WTC11 (cell line): ENCODE measurements at places on chromosomes 12 and 14.

DNA sequence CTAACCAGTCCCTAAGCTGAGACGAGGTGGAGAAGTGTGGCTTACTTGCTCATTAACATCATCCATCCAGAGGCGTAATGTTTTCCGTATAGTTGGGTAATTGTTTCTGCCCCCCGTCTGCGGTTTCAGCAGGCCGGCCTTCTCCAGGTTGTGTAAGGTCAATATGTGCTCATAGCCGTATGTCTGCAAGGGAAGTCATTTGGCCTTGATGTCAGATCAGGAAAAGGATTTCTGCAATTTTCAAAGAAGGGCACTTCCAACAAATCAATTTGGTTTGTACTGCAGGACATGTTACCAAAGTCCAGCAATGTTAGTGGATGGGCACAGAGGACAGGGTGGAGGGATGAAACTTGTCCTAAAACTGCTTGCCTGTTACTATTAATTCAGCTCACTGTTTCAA is 9.9 kb upstream of the DIABLO start:
- H3K27ac ChIP-seq = no peak overlapping the region
- no peaks in the 10 kb centered on the region for H3K27me3 ChIP-seq
- peaks cover 21% of the 10 kb centered on the region for H3K36me3 ChIP-seq
- DNase-seq = no peak

GRCh38 chr12:70157099-70157498 is 86.1 kb upstream of the CNOT2 start:
- H3K27me3 ChIP-seq = no peaks in the 10 kb centered on the region; the same call in 1 of the 2 replicates
- DNase-seq = no peak
- peaks cover 87% of the 10 kb centered on the region for H3K36me3 ChIP-seq
- H3K4me1 ChIP-seq = no peaks in the 10 kb centered on the region

DNA sequence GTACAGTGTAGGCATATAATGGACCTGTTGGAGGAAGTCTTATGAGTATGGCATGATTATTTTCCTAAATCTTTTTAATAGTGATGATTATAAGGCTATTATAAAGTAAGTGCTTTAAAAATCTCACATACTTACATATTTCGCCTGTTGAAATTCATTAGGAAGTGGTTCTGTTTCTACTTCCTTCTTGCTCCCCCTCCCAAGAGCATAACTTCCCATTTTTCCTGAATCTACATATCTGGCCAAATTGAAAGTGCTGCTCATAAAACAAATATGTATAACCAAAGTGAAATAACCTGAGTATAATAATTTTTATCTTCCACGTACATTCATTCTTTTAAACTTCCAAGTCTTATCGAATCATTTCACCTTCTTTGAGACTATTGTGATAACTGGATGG is 455.6 kb upstream of the SEL1L start:
- H3K27me3 ChIP-seq = no peaks in the 10 kb centered on the region
- no peaks in the 10 kb centered on the region for H3K36me3 ChIP-seq
- no peaks in the 10 kb centered on the region for H3K4me1 ChIP-seq
- no peak for DNase-seq
- no peak overlapping the region for H3K4me3 ChIP-seq

DNA sequence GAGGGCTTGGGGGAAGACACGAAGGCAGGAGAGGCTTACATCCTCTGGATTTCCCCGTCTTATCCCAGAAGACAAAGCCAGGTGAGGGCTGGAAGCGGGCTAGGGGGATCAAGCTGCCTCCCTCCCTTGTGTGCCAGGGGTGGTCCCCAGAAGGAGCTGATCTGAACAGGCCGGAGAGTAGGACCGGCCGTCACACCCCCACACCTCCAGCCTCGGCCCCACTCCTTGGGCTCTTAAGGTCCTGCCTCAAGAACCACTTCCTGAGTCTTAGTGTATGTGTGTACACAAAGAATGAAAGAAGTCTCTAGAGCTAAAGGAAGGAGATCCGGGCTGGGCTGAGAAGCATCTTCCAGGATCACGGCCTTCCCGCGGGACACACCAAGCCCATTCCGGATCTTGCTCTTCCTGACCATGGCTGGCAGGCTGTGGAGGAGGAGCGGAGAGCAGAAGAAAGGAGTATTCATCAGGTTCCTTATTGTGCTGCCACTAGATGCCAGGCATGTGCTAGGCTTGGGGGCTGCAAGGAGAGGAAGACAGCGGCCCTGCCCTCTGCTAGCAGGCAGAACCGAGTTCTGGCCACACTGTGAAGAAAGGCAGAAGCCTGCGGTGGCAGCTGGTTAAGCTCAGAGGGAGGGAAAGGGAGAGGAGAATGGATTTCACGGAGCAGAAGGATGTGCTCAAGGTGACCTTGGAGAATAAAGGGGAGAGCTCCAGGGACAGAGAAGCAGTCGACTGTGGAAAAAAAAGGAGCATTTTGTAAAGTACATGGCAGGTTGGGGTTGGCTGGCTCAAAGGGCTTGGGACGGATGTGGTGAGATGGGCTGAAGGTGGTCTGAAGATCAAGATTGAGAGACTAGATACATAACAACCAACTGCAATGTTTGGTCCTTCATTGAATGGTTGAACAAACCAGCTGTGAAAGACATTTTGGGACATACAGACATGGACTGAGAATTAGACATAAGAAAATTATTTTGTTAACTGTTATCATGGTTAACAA is 1.3 kb upstream of the CD63 start:
- H3K27me3 ChIP-seq = no peaks in the 10 kb centered on the region
- peaks cover 14% of the 10 kb centered on the region for H3K36me3 ChIP-seq
- H3K4me3 ChIP-seq = peak overlapping the region; percentile 88
- H3K27ac ChIP-seq = peak overlapping the region; percentile 75

GRCh38 chr14:45905672-45906071 is 652.7 kb upstream of the MIS18BP1 start:
- H3K36me3 ChIP-seq = no peaks in the 10 kb centered on the region
- DNase-seq = no peak
- no peaks in the 10 kb centered on the region for H3K4me1 ChIP-seq
- no peaks in the 10 kb centered on the region for H3K27me3 ChIP-seq
